Activated naive CD8-positive, alpha-beta T cell treated with anti-CD3 and anti-CD28 coated beads, Interleukin-2, amount 50 U/mL, for 16 hours (primary cell): ENCODE measurements at places on chromosomes 6 and 20.

DNA sequence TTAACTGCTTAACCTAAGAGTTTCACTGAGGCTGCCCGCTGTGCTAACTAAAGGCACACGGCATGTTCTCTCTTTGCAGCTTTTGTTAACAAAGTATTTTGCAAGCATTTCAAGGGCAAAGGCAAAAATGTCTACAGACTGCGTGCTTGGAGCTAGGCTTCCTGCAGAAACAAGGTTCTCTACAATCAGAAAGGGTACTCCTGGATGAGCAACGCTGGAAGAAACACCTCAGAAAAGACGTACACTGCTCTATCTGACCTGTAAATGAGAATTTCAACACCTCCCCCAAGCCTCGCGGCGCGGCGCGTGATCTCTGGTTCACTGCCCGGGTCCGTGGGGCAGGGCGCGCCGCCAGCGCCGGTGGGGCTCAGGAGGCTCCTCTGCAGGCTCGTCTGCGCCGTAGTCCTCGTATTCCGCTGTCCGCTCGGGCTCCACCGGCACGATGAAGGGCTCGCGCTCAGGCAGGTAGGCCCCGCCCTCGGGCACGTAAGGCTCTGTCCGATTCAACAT is 120.9 kb downstream of the COL12A1 start:
- DNase-seq: no peak

GRCh38 chr6:111900735-111901134 is 27.5 kb upstream of the FYN start:
- no peak for DNase-seq

DNA sequence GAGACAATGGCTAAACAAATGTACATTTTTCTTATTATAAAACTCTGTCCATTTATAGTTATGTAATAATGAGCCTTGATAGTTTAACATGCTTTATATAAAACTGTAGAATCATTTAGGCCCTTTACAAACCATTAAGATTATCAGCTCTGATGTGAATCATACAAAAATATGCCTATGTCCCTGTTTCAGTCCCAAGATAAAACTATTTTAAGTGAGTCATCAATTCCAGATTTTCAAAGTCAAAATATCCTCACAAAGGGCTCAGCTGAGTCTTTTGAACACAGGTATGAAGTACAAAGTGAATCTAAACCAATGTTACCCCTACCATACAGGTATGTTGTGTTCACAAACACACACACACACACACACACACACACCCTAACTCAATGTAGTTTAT is 88.0 kb downstream of the PTPRK start:
- DNase-seq: no peak

- DNase-seq: no peak
Measured at GRCh38 chr20:14706555-14706954, 369.1 kb upstream of the FLRT3 start.

GRCh38 chr6:10837009-10837621 is 1.2 kb downstream of the MAK start:
- no peak for DNase-seq

- no peak for DNase-seq
Measured at GRCh38 chr6:50135968-50136367, 86.2 kb upstream of the DEFB112 start.

DNA sequence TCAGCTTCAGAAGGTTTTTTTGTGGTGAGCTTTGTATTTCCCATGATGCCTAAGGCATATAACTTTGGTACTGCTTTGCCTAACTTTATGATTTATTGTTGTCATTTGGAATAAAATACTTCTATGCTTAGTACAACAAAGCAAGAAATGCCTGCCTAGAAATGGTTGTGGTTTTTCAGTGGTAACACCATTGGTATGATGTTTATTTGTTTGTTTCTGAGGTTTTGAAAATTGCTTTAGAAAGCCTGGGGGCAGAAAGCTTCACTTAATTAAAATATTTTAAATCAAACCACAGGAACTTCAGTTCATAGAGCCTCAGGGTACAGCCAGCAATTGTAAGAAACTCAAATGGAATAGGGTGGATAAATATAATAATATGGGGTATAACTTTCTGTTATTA is 351.2 kb upstream of the MAP3K7 start:
- no peak for DNase-seq

DNA sequence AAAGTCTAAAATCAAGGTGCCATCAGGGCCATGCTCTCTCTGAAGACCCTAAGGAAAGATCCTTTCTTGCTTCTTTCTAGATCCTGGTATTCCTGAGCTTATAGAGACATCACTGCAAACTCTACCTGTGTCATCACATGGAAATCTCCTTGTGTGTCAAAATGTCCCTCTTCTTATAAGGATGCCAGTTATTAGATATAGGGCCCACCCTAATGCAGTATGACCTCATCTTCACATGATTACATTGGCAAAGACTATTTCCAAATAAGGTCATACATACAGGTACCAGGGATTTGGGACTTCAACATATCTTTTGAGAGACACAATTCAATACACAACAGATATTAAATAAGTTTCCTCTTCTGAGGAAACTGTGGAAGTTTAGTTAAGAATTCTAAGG is 123.9 kb downstream of the UNC5CL start:
- no peak for DNase-seq

- DNase-seq: no peak
Measured at GRCh38 chr20:32777177-32777956, 15.2 kb downstream of the DNMT3B start.

DNA sequence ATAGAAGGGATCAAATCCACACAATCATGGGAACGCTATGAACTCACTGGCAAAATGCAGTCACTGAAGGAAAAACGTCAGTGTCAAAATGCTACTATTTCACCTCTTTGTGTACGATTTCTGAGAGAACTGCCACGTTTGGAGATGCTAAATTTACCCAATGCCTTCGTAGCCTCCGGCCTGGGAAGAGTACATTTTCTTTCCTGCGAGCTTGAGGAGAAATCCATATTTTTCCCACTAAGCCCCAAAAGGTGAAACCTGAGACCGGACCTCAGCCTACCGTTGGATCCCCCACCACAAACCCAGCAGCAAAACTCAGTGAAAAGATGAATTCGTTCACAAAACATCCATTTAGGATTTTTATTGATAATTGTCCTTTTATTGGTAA is 131.7 kb downstream of the GPX5 start:
- no peak for DNase-seq

GRCh38 chr6:70563530-70563929 is 3.2 kb upstream of the SDHAF4 start:
- no peak for DNase-seq

DNA sequence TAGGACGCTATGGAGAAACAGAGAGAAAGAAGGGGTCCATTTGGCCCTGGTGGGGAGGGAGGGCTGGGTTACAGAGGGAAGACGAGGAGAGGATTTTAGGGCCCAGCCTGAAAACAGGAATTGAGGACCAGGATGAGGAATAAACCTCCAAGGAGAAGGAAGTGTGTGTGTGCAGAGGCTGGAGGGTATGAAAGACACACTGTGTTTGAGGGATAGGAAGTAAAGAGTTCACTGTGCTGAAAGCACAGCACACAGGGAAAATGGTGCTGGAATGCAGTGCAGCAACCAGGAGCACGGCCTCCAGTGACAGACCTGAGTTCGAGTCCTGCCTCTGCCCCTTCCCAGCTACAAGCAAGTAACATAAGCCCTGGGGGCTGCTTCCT is 7.8 kb downstream of the MBOAT1 start:
- DNase-seq: no peak

GRCh38 chr6:13766201-13766634 is 48.1 kb downstream of the MCUR1 start:
- DNase-seq: no peak

DNA sequence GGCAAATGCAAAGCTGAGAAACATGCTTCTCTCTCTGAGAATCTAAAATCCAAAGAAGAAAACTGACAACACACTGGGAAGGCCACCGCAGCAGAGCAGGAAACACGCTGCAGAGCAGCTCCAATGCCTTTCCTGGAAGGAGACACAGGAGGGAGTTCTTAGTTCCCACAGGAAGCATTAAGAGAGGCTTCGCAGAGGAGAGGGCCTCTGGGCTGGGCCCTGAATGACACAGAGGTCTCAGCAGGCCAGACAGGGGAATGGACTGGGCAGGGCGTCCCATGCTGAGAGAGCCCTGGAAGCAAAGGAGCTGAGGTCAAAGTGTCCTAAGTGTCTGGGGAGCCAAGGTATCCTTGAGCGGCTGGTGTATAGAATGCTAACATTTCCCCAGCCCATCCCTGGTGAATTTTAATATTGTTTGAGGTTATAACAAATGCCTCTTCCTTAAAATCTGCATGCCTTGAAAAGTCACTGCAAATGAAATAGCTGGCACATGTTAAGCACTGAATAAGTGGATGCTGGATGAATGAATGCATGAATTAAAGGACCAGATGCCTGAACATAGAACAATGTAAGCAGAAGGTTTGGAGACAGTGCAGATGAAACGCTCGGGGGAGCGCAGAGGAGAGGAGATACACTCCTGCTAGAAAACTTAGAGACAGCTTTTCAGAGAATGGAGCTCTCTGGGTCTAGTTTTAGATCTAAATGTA is 110.0 kb upstream of the SYNDIG1 start:
- no peak for DNase-seq

GRCh38 chr6:92473056-92473455 is 946.3 kb downstream of the EPHA7 start:
- no peak for DNase-seq

- no peak for DNase-seq
Measured at GRCh38 chr6:158861686-158862381, 42.7 kb upstream of the EZR start.

- no peak for DNase-seq
Measured at GRCh38 chr6:148747145-148747470, 278 bp downstream of the UST start.

- DNase-seq: no peak
Measured at GRCh38 chr6:96522465-96523009, 931 bp downstream of the UFL1 start.

DNA sequence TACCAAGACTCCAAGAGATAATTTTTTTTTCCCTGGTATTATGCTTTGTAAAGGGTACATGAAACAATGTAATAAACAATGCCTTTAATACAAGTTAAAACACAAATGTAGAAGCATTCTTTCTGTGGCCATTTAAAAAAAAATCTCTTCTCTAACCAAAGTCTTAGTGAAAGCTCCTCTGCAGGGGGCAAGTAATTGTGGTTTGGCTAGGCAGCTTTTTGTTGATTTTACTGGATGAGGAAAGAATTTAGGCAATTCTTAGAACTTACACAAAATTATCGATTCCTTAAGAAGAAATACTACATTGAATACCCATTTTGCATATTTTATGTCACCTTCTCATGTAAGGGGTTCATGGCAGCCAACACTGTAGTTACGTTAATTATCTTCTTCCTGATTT is 12.4 kb downstream of the TFB1M start:
- no peak for DNase-seq

DNA sequence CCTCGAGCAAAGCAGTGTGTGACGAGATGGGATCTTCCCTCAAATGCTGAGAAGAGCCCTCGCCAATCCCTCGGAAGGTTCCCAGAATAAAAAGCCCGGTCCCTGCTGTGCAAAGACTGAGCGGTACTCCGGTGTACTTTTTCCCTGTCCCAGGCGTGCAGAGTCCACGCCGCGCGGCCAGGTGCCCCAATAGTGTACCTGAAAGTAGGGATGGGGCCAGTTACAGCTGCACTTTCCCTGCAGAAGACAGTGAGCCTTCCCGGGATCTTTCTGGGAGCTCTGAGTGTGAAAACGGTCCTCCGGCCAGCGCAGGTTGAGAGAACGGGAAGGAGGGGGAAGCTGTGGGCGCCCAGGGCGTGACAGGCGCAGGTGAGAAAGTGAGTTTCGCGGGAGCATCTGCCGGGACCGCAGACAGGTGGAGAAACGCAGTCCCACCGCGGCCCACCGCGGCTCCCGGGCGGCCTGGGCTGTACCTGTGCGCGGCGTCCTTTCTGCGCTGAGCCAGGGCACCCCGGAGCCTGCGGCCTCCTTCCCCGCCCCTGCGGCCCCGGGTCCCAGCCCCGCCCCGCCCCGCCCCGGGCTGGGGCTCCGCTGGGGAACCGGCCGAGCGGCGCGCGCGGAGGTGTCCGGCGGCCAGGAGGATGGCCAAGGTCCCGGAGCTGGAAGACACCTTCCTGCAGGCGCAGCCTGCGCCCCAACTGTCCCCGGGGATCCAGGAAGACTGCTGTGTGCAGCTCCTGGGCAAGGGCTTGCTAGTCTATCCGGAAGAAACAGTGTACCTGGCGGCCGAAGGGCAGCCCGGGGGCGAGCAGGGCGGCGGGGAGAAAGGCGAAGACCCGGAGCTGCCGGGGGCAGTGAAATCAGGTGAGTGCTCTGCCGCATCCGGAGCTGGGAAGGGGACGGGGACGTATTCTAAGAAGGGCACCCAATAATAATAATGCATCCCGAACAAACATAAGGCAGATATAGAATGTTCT is at the start of gene RFX6:
TSS of gene RFX6 (plus strand) at position 608 of the 977 bp plus-strand sequence. CDS start at position 642, 34 bp downstream.
- DNase-seq: no peak

DNA sequence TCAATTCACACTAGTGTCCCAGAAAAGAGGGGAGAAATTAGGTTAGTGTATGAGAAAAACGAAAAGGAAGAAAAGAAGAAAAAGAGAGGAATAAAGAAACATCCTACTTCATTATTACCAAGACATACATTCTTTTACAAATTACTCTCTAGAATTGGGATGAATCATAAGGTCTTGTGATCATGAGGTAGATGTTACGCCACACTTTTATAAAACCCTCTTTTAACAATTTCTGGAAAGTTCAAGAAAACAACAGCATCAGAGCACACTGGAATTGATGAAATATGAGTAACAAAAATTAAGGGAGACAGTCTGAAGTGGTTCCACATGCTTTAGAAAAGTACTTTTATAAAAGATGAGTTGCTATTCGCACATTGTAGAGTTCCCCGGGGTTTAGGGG is 32.6 kb upstream of the NRSN1 start:
- DNase-seq: no peak

DNA sequence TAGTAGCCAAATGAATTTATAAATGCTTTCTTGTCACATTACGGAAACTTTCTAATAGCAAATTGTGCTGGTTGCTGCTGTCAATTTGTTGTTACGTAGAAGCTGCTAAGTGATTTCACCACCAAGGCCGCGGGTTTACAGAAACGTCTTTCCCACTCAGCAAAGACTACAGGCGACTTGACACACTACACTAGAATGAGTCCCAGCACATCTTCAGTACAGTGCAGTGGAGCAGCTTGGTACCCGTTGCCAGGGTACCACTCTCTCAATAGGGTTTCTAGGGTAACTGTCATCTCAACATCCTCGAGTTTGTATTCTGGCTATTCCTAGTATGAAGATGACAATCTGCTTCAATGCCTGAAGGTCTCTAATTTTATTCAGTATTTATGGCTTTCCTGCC is 22.7 kb upstream of the ZDHHC14 start:
- no peak for DNase-seq

DNA sequence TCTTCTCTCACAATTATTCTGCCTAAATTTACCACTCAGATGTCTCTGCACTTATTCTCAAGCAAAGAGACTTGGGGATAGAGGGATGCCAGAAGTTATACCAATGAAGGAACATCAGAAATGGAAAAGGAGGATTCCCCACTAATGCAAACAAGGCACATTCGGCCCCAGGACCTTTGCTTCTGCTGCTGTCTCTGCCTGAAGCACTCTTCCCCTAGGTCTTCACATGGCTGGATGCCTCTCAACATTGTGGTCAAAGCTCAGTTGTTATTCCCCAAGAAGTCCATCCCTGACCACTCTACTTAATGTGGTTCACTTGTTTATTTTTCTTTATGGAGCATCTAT is 508.7 kb downstream of the DOK5 start:
- no peak for DNase-seq
